ENCODE measurements at places on chromosomes 2 and 18. TPM values are rescaled to one million over a fixed set of nuclear protein-coding genes. Genes with fewer than 3 reads are reported as not detected.

The COL4A3 gene
- total RNA-seq = 0.49 TPM

The ORC2 gene
- 17.2 TPM for total RNA-seq

The FBXO15 gene
- 2.2 TPM for total RNA-seq

The USP40 gene
- total RNA-seq = 11.3 TPM

The BUB1 gene
- total RNA-seq = 6.1 TPM

The UGT1A7 gene
- total RNA-seq = not detected

The M1AP gene
- not detected for total RNA-seq

The PRPF40A gene
- 72.3 TPM for total RNA-seq

The COL4A4 gene
- total RNA-seq = 0.74 TPM

The QPCT gene
- total RNA-seq = 9.6 TPM

The SP140L gene
- 0.49 TPM for total RNA-seq

The GALR1 gene
- total RNA-seq = under 0.01 TPM

The MCFD2 gene
- total RNA-seq = 39.1 TPM

The EHBP1 gene
- total RNA-seq = 119 TPM

The VWC2L gene
- total RNA-seq = 3.2 TPM

The ICA1L gene
- 99.8 TPM for total RNA-seq

The VWA3B gene
- total RNA-seq = 0.98 TPM

The LDLRAD4 gene
- total RNA-seq = 63.4 TPM
